ENCODE measurements at places on chromosomes 1 and 21. TPM values are rescaled to one million over a fixed set of nuclear protein-coding genes. Genes with fewer than 3 reads are reported as not detected.

Gene MYOG
- total RNA-seq = not detected

Gene EMC1
- 64.8 TPM for total RNA-seq

Gene CFHR4
- not detected for total RNA-seq

Gene IL23R
- total RNA-seq = 2.8 TPM

Gene ZNF695
- total RNA-seq = 1.8 TPM

Gene C1QC
- 636 TPM for total RNA-seq

GRCh38 chr1:113615425-113615824 is 143.9 kb downstream of the PHTF1 start:
- no peak overlapping the region for H3K4me3 ChIP-seq
- no peaks in the 10 kb centered on the region for H3K27me3 ChIP-seq

GRCh38 chr1:65459397-65459768 is 38.9 kb downstream of the LEPR start:
- no peaks in the 10 kb centered on the region for H3K36me3 ChIP-seq
- H3K27me3 ChIP-seq = no peaks in the 10 kb centered on the region
- no peak overlapping the region for H3K27ac ChIP-seq
- DNase-seq = no peak
- H3K4me1 ChIP-seq = no peaks in the 10 kb centered on the region

- peak; percentile 84 for DNase-seq
- no peaks in the 10 kb centered on the region for H3K27me3 ChIP-seq
- H3K36me3 ChIP-seq = no peaks in the 10 kb centered on the region
- H3K4me1 ChIP-seq = peaks cover 38% of the 10 kb centered on the region
- H3K27ac ChIP-seq = no peak overlapping the region
- no peak overlapping the region for H3K4me3 ChIP-seq
These were observed 170.8 kb downstream of the NFIA start for GRCh38 chr1:61253059-61253735.

DNA sequence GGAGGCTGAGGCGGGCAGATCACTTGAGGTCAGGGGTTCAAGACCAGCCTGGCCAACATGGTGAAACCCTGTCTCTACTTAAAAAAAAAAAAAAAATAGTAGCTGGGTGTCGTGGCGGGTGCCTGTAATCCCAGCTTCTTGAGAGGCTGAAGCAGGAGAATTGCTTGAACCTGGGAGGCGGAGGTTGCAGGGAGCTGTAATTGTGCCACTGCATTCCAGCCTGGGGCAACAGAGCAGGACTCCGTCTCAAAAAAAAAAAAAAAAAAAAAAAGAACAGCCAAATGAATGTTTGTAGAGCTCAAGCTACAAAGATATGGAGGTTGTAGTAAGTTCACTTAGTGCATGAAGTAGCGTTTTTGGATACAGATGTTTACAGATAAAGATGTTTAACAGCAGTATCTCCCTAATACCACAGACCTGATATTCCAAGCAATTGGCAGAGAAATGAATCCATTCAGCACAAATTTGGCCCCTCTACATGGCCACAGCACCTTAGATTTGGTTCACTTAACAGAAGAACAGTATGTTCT is 49.5 kb upstream of the IPO9 start:
- H3K27ac ChIP-seq = no peak overlapping the region
- peaks cover 17% of the 10 kb centered on the region for H3K4me1 ChIP-seq
- peaks cover 21% of the 10 kb centered on the region for H3K36me3 ChIP-seq

GRCh38 chr1:246394121-246394520 is 113.0 kb downstream of the SMYD3 start:
- no peak for DNase-seq
- no peaks in the 10 kb centered on the region for H3K27me3 ChIP-seq
- no peaks in the 10 kb centered on the region for H3K36me3 ChIP-seq
- H3K27ac ChIP-seq = no peak overlapping the region
- peaks cover 4% of the 10 kb centered on the region for H3K4me1 ChIP-seq

DNA sequence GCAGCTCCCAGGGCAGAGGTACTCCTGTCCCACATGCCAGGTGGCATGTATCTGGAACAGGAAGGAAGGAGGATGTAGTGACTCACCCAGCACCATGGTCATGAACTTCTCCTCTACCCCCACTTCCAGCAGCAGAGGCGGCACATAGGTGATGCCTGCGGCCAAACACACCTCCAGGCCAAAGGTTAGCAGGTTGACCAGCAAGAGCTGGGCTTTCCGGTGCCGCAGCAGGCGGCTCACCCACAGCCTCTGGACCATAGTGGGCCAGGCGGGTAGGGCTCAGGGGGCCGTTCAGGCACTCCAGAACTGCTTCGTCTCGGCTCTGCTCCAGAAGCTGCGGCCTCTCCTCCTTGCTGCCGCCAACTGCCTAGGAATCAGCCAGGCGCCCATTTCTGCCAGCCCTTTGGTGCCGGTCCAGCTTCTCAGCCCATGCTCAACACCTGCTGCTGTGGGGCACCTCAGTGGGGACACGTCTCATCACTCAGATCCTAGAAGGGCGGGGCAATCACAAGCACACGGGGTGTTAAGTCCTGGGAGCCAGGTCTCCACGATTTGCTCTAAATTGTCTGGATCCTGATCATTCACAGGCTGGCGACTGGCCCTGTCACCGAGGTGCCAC is 15.8 kb downstream of the SLC45A3 start:
- no peaks in the 10 kb centered on the region for H3K4me1 ChIP-seq
- no peaks in the 10 kb centered on the region for H3K36me3 ChIP-seq
- no peak for DNase-seq
- H3K27ac ChIP-seq = no peak overlapping the region
- no peaks in the 10 kb centered on the region for H3K27me3 ChIP-seq
- H3K4me3 ChIP-seq = no peak overlapping the region

DNA sequence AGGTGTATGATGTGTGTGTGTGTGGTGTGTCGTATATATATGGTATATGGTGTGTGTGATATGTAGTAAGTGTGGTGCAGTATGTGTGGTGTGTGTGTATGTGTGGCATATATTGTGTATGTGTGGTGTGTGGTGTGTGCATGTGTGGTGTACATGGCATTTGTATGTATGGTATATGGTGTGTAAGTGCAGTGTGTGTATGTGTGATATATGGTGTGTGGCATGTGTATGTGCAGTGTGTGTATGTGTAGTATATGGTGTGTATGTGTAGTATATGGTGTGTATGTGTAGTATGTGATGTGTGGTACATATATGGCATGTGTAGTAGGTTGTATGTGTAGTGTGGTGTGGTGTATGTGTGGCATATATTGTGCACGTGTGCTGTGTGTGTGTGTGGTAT is 74.9 kb downstream of the OLFML3 start:
- no peak for DNase-seq
- H3K36me3 ChIP-seq = no peaks in the 10 kb centered on the region
- no peaks in the 10 kb centered on the region for H3K27me3 ChIP-seq
- H3K4me1 ChIP-seq = no peaks in the 10 kb centered on the region

- H3K27ac ChIP-seq = peak overlapping the region; percentile 18
- H3K4me1 ChIP-seq = peaks cover 10% of the 10 kb centered on the region
These were observed 9.1 kb upstream of the IRF2BP2 start for GRCh38 chr1:234619071-234619480.

- H3K36me3 ChIP-seq = no peaks in the 10 kb centered on the region
- H3K27ac ChIP-seq = no peak overlapping the region
- peaks cover 10% of the 10 kb centered on the region for H3K4me1 ChIP-seq
- H3K4me3 ChIP-seq = no peak overlapping the region
- no peaks in the 10 kb centered on the region for H3K27me3 ChIP-seq
These were observed 74.4 kb downstream of the CD58 start for GRCh38 chr1:116496380-116496779.

Measured in adrenal gland (tissue), 19 donors.